ENCODE measurements at places on chromosomes 16 and 17. TPM values are rescaled to one million over a fixed set of nuclear protein-coding genes. Genes with fewer than 3 reads are reported as not detected.
A peak's percentile ranks its signal among the peaks of the same experiment; 100 is the strongest.

The EMP2 gene
- total RNA-seq, result 65.2 TPM

The BICDL2 gene
- total RNA-seq, result not detected

The CDRT4 gene
- 1.7 TPM for total RNA-seq

The LLGL1 gene
- total RNA-seq, result 10.9 TPM

The GRAPL gene
- 1.0 TPM for total RNA-seq

The JUP gene
- 139 TPM for total RNA-seq

The APOBR gene
- 1.4 TPM for total RNA-seq

The CNGB1 gene
- total RNA-seq, result not detected

The TP53TG3B gene
- not detected for total RNA-seq

The AOC3 gene
- total RNA-seq, result 56.6 TPM

The CBFA2T3 gene
- total RNA-seq, result 6.5 TPM

The FOXL1 gene
- 1.4 TPM for total RNA-seq

The FBXL16 gene
- 0.32 TPM for total RNA-seq

The PSME3 gene
- total RNA-seq, result 83.3 TPM

- no peak for DNase-seq
Observed at GRCh38 chr16:7646821-7647500, 314.3 kb downstream of the RBFOX1 start.

- DNase-seq, result no peak
Observed at GRCh38 chr16:17360693-17361122, 110.1 kb downstream of the XYLT1 start.

DNA sequence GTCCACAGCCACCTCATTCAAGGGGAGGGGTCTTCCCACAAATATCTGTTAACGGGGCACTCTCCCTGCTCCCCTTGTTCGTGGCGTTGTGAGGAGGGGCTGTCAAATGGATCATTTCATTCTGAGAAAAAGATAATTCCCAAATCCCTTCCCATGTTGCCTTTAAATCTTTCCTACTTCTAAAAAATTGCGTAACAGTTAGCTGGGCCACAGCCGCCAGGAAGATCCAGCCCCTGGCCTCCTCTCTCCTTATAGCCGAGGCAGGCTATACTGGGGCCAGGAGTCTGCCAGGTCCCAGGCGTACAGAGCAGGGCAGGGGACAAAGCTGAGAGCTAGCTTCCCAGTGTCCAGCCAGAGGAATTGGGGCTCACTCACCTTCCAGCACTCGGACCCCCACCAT is 430 bp downstream of the C16orf89 start:
- no peak for DNase-seq

DNA sequence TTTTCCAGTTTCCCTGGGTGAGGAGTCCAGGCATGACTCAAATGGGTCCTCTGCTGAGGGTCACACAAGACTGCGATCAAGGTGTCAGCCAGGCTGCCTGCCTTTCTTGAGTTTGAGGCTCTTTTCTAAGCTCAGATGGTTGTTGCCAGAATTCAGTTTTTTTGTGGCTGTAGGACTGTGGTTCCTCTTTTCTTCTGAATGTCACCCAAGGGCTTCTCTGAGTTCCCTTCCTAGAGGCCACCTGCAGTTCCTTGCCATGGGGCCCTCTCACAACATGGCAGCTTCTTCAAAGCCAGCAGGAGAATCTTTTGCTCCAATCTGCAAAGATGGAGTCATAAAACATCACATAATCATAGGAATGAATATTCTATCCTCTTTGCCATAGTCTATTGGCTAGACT is 17.5 kb downstream of the LIMD2 start:
- DNase-seq, result no peak

- no peak for DNase-seq
Observed at GRCh38 chr17:30225919-30226553, 9.5 kb downstream of the SLC6A4 start.

DNA sequence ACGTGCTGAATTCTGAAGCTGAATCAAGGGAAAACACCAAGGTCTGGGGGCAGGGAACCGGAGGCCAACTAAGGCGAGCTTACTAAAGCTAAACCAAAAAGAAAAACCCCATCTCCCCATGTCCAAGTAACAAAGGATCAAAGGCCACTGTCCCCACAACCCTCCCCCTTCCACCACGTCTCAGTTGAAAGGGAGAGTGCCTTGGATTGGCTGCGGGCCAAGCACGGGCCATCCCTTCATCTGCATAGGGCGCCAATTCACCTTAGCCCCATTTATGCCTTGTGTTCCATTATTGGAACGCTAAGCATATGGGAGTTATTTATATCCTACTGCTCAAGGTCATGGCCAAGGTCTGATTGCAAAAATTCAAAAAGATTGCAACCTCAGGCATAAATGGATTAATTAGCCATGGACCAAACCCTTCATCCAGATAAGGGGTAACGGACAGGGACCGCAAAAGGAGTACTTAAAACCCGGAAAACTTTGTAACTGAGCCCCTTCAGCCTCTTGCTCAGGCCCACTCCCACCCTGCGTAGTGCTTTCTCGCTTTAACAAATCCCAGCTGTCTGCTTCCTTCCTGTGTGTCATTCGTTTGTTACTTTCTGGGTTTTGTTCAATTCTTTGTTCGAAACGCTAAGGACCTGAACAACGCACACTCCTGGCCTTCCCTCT is 740 bp upstream of the ATP6V0D1 start:
- DNase-seq, result peak; percentile 60

DNA sequence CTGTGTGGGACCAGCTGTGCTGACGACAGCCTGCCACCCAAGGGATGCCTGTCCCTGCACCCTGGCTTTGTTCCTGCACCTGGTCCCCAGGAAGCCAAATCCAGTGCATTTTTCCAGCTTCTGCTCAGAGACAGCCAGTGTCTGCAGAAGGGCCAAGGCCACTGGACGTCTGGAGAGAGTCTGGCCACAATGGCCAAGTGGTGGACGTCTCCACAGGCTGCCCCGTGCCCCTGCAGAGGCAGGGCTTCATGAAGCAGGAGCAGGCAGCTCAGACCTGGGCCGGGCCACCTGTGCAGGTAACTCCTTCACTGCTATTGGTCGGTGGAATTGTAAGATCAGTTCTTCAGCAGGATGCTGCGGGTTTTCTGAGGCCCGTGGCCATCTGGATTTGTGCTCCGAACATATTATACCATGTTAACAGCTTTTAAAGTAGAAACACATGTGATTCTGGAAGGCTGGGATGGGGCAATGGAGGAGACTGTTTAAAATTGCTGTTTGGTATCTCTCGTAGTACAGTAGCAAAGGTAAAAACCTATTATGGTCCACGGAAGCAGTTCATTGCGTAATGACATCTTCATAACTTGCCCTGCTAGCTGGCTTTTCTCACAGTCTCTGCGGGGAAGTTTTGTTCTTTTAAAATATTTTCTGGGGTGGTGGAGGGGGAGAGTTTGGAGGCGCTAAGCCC is 185.3 kb downstream of the CCDC182 start:
- DNase-seq, result no peak

GRCh38 chr17:75848523-75849278 is 4.5 kb upstream of the UNC13D start:
- DNase-seq, result peak; percentile 82

DNA sequence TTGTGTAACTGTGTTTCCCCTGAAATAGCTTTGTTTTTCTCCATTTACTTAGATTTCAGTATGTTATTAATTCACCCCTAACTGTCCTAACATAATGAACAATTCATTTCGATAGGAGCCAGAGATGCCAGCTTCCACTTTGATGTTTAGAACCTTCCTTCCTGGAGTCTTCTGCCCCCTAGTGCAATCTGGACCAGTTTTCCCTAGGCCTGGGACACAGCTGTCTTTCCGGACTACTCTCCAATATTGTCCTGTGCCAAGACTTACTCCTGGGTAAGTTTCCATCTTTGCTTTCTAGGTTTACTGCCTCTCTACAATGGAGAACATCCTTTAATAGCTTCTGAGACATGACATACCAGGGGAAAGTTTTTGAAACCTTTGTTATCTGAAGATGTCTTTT is 12.8 kb downstream of the RECQL5 start:
- no peak for DNase-seq

DNA sequence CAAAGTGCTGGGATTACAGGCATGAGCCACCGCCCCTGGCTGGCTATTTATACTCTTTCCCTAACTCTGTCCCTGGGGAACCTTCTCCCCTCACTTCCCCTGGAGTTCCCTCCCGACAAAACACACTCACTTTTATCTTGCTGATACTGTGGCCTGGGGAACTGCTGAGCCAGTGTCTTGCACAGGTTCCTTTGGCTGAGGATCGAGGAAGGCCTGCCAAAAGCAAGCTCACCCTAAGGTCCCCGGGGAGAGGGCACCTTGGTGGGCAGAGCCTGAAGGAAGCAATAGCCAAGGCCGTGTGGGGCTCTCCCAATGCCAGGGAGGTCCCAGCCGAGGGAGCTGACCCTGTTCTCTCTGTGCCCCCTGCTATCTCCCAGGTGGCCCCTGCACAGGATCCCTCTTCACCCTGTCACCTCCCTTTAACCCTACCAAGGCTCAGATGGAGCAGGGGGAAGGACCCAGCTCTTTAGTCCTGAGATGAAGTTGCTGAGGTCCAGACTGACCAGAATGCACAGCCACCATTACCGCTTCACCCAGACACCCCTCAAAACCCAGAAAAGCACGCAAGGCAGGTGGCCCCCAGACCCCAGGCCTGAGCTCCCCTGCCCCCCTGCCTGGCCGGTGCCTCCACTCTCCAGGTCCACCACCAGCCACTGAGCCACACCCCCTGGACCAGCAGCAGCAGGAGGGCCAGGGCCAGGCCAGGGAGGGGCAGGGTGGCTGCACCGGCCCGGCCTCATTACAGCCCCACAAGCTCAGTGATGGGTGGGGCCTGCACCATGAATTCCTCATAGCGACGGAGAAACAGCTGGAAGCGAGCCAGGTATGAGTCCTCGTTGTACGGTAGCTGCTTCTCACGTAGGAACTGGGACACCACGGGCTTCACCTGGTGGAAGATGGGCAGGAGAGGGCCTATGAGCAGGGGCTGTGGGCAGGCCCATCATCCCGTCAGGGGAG is 5.1 kb upstream of the FDXR start:
- DNase-seq, result peak; percentile 65

- no peak for DNase-seq
Observed at GRCh38 chr17:67098006-67098405, 53.7 kb downstream of the CACNG1 start.

DNA sequence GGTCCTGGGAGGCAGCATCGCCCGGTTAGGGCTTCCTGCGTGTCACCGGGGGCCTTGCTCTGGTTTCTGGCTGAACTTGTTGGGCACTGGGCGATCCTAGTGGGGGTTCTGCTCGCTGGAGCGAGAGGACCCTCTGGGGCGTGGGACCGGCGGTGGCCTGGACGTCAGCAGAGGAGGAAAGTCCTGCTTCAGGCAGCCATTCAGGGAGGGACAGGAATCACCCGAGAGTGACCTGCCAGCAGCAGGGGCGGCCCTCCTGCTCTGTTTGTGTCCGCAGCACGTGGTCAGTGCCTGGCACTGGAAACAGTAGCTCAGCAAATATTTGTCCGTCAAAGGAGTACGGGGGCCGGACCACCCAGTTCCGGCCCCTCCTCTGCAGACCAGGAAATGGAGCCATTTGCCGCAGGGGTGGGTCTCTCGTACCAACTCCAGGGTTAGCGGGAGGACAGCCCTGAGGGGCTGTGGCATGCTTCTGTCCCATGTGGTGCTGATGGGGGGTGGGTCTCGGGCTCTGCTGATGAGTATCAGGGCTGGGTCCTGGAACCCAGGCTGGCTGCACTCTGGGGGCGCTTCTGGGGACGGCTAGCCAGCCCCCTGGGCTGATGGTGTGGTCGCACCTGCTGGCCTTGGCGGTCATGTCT is 48.3 kb downstream of the BAIAP2 start:
- peak; percentile 75 for DNase-seq

DNA sequence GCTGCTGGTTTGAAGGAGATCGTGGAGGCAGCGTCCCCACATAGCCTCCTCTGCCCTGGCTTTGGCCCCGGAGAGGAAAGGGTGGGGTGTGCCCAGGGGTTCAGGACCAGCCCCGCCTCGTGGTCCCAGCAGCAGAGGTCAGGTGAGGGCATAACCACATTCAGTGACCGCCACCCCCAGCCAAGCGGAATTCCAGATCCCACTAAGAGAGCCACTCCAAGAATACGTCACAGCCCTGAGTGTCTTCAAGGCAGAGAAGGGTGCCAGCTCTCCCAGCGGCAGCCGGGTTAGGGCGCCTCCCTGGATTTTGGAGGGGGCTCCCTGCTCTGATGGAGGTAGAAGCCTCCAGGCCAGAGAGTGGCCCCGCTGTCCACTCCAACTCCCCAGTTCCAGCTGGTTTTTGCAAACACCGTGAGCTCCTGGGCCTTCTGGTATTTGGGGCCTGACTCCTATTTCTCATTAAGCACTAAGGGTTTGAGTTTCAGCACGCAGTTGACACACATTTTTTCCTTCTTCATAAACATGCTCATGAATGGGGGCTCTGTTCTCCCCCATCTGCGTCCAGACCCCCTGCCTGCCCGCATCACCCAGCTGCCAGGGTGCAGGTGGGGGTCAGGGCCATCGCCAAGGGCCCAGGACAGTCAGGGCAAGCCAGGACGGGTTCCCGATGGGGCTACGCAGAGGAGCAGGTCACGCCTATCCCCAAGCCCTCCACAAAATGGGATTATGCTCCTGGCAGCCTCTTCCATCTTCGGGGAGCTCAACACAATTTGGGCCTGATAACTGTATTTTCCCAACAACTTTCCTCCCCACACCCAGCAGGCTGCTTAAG is 98.4 kb upstream of the PLCG2 start:
- DNase-seq, result no peak

GRCh38 chr16:66342294-66342900 is 24.1 kb upstream of the CDH5 start:
- DNase-seq, result no peak

GRCh38 chr17:77572851-77573250 is 385.7 kb upstream of the TNRC6C start:
- no peak for DNase-seq

DNA sequence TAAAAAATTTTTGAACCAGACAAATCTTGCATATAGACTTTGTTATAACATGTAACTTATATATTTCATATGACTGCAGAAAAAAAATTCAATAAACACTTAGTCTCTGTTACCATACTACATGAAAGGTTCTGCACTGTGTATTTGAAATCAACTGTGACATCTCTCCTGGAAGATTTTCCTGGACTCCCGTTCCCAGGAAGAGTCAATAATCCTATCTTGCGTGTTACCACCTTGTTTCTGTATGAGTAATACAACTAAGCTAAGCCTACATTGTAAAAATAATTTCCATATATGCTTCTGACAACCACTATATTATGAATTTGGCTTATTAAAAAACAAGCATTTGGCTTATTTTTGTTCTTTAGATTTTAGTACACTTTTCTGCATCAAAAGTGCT is 665.6 kb upstream of the SOX9 start:
- no peak for DNase-seq

DNA sequence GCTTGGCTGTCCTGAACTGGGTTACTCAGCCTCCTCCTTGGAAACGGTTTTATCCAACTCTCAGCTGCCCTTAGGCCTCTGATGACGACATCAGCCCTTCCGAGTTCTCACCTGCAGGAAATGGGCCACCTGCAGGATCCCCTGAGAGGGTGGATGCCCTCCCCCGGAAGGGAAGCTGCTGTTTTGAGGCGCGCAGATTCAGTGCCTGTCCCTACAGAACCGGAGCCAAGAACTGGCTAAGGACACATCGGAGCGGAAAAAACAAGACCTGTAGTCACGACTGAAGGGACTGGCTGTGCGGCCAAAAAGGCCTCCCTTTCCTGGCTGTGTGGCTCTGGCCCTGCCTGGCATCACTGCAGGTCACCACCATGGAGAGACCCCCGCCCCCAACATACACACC is 11.7 kb upstream of the C16orf95 start:
- DNase-seq, result peak; percentile 5

Measured in left cardiac atrium (tissue), 4 donors.